ENCODE measurements at places on chromosomes 2 and 18. TPM values are rescaled to one million over a fixed set of nuclear protein-coding genes. Genes with fewer than 3 reads are reported as not detected.
A peak's percentile ranks its signal among the peaks of the same experiment; 100 is the strongest.

GRCh38 chr2:188963741-188964140, 10.4 kb upstream of the COL3A1 start:
- no peak for DNase-seq

DNA sequence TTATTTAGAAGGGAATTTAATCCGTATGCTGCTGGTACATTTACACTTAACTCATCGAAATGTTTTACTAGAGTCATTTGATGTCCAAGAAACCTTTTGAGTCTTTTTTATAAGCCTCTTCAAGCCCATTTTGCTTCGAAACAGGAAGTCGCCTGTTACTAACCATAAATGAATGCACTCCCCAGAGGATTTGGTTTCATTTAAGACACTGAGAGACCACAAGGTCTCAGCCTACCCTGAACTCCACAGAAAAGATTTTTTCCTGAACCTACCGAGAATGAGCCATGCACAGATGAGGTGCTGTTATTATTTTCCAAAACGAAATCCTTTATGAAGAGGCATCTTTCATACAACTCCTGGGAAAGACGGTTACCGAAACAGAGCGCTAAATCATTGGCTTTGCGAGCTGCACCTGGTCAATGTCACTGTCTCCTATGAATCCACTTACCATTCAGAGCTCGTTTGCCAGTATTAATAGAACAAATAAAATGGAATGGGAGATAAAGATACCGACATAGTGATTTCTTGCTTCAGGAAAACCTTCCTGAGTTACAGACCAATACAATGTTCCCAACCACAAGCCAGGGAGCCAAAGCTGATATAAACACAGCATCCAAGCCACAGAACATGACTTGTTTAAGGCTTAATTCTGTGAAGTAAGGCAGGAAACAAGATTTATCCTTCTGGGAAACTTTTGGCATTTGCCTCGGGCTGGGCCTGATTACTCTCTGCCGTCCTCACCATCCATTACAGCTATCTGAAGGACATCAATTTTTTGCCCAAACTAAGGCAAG, 382.1 kb downstream of the OSR1 start:
- peak; percentile 81 for DNase-seq

DNA sequence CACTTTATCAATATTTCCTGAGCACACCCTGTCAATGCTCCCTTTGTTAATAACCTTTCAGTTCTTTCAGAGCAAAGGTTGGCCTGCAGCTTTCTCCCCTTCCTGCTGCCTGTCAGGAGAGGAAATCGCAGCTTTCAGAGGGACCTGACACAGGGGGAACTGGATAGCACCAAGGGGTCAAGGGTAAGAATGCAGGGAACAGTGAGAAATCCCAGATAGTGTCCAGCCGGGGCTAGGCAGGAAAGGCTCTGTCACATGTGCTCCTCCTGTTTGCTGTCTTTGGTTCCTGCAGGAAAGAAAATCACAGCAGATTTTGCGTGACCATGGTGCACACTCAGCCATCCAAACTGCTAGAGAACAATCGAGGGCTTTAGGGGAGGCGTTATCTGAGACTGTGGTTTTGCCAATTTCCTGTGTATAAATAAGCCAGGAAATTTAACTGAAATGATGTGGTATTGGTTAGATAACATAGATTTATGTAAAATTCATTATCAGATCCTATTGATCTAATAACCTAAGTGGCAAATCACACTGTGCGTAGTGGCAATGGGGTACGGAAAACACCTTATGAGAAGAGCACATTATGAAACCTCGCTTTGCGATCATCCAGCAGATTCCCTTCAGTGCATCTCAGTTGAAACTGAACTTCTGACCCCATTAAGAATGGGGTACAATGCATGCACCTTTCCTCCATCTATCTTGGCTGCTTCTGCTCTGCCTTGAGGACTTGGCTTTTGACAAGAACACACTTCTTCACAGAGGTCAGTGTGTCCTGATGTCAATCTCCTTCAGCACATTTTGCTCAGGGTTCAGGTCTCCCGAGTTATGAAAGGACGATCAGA, 178.0 kb downstream of the ICOS start:
- no peak for DNase-seq

DNA sequence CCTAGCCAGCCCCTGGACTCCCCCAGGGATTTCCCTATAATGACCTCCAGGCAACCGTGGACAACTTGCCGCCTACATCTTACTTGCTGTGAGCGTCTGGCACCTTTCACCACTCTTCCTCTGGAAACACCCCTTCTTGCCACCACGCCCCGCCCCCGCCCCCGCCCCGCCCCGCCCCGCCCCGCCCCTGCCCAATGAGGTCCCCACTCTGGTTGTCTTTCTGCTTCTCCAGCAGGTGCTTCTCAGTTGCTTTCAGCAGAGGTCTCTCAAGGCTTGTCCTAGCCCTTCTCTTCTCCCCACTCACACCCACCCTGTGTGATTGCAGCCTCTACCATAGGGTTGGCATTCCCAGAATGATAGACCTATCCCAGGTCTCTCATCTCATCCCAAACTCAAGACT, 214.5 kb downstream of the EN1 start:
- no peak for DNase-seq

- no peak for DNase-seq
These were observed 14.4 kb upstream of the GPR17 start for GRCh38 chr2:127631541-127631996.

DNA sequence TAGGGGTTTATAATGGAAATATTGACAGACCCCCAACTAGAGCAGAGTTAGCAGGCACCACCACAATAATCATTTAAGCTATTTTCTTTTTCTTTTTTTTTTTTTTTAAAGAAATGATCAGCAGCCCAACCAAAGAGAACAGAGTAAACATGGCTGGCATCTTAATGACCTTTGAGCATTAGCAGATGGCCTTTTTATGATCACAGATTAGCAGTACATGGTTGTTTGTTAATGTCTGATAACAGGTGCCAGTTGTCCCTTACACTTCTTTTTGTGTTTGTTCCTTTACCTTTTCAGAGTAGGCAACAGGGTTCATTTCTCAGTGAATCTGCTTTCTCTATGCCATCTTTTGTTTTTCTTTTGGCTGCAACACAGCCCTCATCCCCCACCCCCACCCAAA, 747.0 kb downstream of the BCL11A start:
- no peak for DNase-seq

DNA sequence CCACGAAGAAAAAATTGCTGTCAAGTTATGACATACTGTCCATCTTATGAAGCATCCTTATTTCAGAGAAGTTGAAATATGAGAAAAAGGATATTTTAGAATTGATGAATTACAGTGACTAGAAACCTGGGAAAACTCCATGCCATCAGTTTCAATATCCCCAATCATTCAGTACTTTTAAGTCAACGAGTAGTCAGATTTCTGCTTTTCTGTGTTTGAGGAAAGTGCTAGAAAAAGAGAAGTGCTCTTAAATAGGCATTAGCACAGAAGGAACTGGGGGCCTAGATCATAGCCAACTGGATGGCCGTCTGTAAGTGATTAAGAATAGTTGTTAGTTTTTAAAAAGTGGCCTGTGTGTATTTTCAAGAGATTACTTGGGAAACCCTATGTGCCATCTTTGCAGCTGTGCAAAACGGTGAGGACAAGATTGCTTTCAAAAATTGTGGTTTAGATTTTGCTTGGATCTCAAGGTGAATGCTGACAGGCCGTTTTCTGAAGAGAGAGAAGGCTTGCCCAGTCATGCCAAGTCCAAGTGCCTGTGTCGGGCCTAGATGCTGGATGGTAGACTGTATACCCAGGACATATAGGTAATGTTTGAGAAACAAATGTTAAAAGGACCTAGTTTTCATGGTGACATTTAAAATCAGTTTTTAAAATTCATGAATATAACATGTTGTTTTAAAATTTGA, 5.1 kb downstream of the NEDD4L start:
- DNase-seq: no peak

GRCh38 chr18:59617468-59617932, 79.7 kb downstream of the CCBE1 start:
- no peak for DNase-seq

- DNase-seq: no peak
These were observed 519.8 kb upstream of the MYT1L start for GRCh38 chr2:2850859-2851258.

DNA sequence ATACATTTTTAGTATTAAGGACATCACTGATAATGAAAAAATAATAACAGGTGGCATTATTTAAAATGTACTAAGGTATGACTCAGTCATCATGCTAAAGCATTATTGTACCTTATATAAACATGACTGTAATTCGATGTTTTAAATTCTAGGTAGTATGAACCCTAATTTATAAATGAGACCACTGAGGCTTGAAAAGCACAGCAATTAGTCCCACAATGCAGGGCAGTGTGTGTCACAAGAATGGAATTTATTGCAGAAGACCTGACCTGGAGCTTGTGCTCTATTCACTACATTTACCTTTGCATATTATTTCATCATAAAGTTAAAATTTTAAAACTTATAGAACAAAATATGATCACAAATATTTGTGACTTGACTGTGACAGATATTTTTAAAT, 358.5 kb upstream of the DSEL start:
- DNase-seq: no peak

DNA sequence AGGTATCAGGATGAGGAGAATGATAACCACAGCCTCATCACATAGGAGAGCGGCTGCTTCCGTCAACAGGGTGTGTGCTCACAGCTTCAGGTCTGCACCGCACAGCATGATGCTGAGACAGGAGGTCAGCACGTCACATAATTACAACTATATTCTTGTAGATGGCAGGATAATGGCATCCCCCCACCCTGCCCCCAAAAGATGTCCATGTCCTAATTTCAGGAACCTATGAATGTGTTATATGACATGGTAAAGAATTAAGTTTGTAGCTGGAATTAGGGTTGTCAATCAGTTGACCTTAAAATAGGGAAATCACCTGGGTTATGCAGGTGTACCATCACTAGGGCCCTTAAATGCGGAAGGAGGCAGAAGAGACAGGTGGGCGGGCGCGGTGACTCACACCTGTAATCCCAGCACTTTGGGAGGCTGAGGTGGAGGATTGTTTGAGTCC, 73.9 kb downstream of the ARL4C start:
- DNase-seq: no peak

DNA sequence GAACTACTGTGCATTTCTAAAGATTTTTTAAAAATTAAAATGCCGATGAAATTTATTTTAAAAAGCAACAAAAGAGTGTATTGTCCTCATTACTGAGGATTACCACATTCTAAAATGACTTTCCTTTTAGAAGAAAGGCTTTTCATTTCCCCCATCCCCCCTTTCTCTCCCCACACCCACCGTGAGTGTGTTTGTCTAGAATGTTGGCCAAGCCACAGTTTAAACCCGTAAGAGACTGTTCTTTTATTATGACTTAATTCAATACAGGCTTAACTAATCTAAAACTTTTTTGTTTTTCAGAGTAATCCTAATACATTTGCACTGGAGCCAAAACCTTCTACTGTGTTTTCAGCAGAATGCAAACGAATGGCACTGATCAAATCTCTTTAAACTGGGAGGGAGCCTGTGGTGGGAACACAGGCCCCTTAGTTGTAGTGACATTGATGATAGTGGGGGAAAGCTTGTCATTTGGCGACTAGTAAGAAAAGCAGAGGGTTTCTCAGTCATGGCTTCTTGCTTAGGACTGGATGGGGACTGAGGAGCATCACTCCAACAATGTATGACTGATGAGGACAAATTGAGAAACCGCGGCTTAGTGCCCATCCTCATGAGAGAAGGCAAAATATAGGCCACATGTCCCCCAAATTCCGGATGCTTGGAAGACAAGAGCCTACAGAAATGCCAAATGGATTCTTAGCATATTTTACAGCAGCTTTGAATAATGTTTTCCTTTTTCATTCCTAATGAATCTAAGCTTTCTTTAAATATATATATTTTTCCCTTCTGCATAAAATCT, 154.0 kb upstream of the SMIM21 start:
- no peak for DNase-seq

- no peak for DNase-seq
These were observed 600.1 kb upstream of the ZNF804A start for GRCh38 chr2:183998041-183998796.

GRCh38 chr2:195601361-195601760, 55.7 kb upstream of the SLC39A10 start:
- DNase-seq: no peak

DNA sequence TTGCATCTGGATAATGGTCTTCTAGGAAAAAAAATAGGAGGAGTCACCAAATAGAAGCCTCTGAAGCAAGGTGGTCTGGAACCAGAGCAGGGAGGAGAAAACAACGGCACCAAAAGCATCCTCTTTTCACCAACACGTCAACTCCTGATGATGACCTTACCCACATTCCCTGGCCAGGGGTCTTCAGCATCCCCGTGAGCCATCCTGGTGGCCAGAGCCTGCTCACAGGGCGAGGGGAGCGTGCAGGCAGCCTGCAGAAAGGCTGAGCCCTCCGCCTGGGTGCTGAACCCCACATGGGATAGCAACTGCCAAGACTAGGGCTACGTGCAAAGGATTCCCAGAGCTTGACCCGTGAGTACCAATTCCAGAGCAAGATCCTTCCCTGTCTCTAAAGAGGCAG, 191.0 kb downstream of the NDUFA10 start:
- no peak for DNase-seq

DNA sequence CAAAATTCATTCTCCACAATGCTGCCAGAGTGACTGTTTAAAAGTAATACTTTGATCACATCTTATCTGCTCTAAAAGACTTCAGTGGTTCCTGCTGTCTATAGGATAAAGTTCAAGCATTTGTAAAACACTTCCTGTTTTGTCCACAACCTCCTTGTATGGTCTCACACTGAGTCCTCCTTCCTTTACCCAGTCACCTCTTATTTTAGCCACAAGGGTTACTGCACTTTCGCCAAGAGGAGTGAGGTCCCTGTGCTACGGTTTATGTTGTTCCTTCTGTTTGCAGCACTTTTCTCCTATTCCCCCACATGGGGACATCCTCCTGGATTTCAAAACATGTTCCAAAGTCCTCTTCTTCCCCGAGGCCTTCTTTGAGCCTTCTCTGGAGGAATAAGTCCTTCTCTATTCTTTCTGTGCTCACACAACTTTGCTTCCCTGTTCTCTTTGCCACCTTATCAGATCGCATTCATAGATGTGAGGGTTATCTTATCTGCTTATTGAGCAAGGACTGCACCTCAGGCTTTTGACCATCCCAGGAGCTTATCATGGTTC, 112.2 kb upstream of the NABP1 start:
- no peak for DNase-seq

- DNase-seq: no peak
These were observed 96.8 kb upstream of the CDC42EP3 start for GRCh38 chr2:37767959-37768925.

- DNase-seq: peak; percentile 11
These were observed 293.1 kb downstream of the CDCA7 start for GRCh38 chr2:173647681-173648311.

Gene EGR4
- 1.9 TPM for total RNA-seq

Gene ST8SIA5
- 24.8 TPM for total RNA-seq

Gene UGGT1
- total RNA-seq: 74.1 TPM

Gene HTRA2
- total RNA-seq: 35.1 TPM

Gene DNAH7
- total RNA-seq: 0.95 TPM

Gene RAB31
- 8.1 TPM for total RNA-seq

Gene EFHD1
- total RNA-seq: 1.4 TPM
